ENCODE measurements at places on chromosomes 4 and X.

DNA sequence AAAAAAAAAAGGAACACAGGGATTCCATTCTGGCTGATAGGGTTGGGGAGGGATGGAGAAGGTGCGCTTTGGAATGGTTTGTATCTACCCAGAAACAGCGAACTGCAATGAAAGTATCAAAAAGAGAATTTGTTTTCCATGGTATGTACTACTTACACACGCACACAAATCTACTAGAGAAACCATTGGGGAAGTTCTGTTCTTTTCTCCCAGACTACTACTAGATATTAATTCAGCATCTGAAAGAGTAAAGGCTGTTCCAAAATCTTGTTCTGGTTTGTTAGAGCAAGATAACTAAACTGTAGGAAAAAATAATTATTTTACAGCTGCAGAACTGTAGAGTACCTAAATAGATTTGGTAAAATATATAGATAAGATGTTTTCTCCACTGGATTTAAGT lies 118.4 kb downstream of the CBR4 start:
- no peak for DNase-seq

DNA sequence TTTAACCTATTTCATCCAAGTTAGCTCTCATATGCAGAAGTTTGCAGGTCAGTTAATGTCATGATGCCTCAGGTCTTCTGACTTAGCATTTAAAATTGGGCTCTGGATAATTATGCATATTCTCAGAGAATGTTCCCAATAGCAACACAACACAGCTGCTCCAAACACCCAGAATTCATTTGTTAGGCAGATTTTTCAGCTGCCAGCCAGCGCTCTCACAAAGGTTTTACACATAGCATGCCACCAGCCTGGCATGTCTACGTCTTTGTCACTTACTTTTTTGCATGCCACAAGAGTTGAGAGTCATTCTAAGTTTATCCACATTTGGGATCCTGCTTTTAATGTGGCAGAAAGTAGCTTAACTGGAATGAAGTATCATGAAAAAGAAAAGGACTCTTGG lies 84.8 kb downstream of the LIMCH1 start:
- no peak for DNase-seq

DNA sequence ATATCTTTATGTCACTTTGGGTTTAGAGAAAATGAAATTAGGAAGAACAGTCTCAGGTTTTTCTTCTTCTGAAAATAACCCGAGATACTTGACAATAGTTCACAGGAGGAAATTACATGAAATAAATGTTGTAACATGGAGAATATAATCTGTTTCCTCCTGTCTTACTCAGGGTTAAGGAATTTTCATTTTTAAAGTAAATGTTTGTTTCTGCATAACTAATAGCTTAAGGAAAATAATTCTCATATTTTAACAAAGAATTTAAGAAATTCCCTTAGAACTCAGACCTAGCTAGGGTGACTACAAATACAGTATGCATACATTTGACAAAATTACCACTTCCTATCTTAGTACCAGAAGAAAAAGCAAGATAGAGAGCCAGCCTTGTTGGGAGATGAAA lies 17.2 kb upstream of the SPRY1 start:
- DNase-seq = no peak

DNA sequence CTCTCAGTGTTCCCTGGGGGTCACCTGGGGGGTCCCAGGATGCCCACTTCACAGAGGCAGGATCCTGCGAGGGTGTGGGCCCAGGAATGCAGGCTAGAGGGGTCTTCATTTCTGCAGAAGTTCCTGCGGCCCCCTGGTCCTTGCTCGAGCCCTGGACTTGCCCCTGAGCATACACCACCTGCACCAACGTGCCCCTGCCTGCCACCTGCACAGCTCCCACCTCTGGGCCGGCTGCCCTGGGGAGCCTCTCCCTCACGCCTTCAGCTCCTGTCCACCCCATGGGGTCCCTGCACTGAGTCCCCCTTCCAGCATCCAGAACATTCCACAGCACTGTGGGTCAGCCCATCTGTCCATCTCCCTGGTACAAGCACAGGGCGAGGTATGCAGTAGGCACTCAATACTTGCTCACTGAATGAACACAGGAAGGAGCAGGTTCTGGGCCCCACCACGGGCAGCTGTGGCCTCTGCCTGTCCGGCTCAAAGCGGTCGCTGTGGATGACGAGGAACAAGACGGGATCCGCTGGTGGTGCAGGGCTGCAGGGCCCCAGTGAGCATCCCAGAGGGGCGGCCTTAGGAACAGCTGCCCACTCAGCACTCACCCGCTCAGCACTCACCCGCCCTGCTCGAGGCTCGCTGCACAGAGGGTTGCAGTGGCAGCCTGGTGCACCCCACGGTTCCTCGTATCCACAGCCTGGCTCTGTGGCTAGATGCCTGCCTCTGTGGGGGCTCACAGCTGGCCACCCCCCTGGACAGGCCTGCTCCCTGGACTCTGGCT lies 70.5 kb upstream of the MXD4 start:
- no peak for DNase-seq

DNA sequence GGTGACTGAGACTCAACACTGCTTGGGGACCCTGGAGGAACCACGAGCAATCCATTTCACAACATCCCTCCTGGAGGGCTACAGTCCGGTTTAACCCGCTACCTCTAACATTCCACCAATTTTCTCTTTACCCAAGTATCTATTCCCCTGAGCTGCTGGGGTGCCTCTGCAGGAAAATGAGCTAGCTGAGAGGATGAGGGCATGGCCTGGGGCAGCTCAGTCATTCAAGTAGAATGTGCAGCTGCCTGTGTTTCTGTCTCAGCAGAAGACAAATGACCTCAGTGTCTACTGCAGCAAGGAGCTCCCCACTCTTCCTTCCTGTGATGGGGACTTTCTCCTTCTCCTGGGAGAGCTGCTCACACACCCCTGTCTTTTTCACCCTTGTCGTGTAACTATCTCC lies 120.8 kb downstream of the ZNF518B start:
- DNase-seq = no peak

- no peak for DNase-seq
Measured at GRCh38 chr4:84958434-84958833, 8.1 kb downstream of the WDFY3 start.

DNA sequence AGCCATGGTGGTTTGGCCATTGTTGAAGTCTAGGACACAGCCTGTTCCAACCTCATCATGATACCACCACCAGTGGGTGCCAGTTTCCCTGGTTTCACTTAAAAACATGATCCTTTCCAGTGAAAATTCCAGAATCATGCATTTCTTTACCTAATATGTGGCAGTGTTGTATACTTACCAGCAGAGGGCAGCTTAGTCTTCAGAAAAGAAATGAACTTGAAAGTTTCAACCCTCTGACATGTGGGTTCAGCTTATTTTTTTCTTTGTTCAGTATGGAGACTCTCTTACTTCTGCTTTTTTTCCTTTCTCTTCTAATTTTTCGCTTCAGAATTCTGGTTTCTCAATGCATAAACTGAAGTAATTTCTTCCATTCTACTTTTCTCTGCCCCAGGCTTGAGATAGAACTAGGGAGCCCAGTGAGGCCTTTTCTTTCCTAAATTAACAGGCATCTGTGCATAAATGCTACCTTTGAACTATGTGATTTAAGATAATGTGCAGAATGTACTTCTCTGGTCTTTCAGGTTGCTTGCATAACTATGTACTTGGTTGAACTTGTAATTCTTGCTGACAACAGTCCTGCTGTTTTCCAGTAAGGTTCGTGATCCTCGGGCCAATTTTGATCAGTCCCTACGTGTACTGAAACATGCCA lies 10.7 kb downstream of the LIAS start:
- peak; percentile 89 for DNase-seq

GRCh38 chr4:82739287-82740190 lies 59.1 kb downstream of the SCD5 start:
- DNase-seq = no peak

DNA sequence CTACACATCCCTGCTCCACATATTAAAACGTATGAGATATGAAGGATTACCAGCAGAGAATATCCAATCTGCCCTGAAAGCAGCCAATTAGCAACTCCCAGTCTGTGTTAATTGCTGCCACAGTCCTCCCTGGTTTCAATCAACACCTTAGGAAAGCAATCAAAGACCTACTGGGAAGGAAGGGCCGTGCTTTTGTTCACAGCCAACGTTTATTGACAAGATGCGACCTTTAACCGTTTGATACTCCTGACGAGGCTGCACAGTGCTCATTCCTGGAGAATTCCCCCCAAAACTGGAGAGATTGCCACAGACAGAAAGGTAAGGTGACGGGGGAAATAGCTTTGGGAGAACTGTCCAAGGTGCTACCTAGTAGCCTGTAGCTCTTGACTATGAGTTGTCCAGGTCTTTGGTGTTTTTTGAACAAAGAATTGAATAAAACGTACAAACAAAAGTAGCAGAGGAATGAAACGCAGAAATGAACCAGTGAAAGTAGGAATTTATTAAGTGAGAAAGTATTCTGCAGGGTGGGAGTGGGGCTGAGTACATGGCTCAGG lies 596.5 kb downstream of the NLGN4X start:
- no peak for DNase-seq

DNA sequence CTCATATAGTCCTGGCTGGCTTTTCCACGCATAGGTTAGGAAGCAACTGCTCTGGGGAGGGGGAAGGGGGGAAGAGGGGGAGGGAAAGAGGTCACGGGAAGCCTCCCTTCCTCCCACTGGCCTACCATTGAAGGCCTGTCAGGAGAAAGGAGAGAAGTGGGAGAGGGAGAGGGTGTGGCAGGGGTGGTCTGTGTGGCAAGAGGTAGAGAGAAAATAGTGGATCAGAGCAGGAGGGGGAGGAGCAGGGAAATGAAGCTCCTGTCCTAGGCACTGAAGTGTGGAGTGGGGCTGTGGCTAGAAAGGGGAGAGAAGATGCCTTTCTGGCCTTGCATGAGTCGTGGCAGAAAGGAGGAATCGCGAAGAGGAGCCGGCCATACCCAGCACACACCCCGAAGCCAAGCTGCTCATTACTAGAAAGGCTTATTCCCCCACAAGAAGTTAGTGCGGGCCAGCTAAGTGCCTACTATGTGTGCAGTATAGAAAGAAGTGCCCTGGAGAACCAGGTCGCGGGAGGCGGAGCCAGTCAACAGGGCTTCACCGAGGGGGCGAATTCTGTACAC lies 1.1 kb upstream of the TMEM164 start:
- DNase-seq = no peak

- no peak for DNase-seq
Measured at GRCh38 chr4:182015893-182016292, 227.3 kb upstream of the TENM3 start.

DNA sequence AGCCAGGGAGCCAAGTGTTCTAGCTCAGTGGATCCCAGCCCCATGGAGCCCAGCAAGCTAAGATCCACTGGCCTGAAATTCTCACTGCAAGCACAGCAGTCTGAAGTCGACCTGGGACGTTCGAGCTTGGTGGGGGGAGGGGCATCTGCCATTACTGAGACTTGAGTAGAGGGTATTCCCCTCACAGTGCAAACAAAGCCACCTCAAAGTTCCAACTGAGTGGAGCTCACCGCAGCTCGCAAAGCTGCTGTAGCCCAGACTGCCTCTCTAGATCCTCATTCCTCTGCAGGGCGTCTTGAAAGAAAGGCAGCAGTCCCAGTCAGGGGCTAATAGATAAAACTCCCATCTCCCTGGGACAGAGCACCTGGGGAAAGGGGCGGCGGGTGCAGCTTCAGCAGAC lies 226.3 kb downstream of the ZIC3 start:
- no peak for DNase-seq

DNA sequence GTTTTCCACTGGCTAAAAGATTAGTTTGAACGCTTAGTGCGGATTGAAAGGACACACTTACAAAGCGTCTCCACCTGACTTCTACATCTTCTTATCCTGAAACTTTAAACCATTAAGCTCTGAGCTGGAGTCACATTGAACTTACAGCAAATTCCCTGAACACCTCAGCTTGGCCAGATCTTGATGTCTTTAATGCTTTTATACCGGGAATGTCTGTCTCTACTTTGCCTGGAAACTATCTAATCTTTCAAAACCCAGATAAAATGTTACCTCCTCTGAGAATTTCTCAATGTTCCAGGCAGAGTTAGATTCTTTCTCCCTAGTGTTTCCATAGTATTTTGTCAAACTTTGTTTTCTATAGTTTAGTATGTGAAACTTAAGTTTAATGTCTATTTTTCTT lies 179.9 kb downstream of the DTHD1 start:
- DNase-seq = no peak

GRCh38 chr4:25930731-25931354 lies 16.8 kb downstream of the SMIM20 start:
- no peak for DNase-seq

GRCh38 chr4:48698029-48698971 lies 81.8 kb downstream of the FRYL start:
- peak; percentile 80 for DNase-seq

- peak; percentile 38 for DNase-seq
Measured at GRCh38 chrX:22699581-22700091, 300.1 kb upstream of the DDX53 start.

DNA sequence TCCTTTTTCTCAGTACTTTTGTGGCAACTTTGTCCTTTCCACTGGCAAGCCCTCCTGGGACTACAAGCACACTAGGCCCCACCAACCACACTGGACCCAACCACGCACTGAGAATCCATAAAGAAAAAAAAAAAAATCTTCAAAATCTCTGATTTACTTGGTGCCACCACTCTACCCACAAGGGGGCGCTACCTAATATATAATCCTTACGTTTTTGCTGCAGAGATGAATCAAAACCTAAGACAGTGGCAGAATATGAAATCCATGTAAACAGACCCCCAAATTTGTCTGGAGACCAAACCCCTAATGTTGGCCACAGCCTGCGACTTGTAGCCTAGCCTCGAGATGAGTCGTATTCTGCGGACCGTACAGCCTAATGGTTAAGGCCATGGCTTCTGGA lies 63.5 kb upstream of the ARHGAP36 start:
- DNase-seq = no peak

DNA sequence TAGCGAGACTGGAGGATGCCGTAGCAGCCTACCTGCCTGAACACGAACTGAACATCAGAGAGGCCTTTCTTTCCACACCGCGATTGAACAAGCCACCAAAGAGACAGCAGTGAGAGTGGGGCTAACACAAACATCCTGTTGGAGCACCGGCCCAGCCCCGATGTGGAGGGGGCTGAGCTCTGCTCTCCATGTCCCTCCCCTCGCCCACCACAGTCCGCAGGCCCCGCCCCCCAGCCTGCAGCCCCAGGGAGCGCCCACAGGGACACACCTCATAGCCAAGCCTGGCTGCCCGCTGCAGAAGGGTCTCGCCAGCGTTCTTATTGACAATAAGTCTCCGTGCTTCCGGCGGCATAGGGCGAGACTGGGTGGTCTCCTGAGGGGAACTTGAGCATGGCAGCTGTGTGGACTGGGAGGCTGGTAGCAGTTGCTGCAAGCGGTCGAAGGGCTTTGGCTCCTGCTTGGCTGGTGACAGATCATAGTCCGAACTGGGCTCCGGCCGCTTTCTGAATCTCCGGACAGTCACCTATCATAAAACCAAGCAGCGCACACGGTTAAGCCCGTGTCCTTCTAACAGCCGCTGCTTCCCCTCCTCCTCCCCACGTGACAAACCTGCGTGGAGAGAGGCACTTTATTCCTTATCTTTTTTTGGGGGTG lies 35.8 kb downstream of the BCOR start:
- DNase-seq = no peak

DNA sequence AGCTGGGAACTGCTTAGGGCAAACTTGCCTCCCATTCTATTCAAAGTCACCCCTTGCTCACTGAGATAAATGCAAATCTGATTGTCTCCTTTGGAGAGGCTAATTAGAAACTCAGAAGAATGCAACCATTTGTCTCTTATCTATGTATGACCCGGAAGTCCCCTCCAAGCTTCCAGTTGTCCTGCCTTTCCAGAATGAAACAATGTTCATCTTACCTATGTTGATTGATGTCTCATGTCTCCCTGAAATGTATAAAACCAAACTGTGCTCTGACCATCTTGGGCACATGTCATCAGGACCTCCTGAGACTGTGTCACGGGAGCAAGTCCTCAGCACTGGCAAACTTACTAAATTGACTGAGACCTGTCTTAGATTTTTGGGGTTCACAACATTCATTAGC lies 37.1 kb upstream of the TMPRSS11E start:
- DNase-seq = no peak

- no peak for DNase-seq
Measured at GRCh38 chrX:106940068-106940467, 19.9 kb downstream of the CLDN2 start.

All from amniotic stem cell (primary cell).